ENCODE measurements at places on chromosomes 7 and 10. TPM values are rescaled to one million over a fixed set of nuclear protein-coding genes. Genes with fewer than 3 reads are reported as not detected.
A peak's percentile ranks its signal among the peaks of the same experiment; 100 is the strongest.

The MMD2 gene
- total RNA-seq, result not detected

The FOXI2 gene
- total RNA-seq, result not detected

DNA sequence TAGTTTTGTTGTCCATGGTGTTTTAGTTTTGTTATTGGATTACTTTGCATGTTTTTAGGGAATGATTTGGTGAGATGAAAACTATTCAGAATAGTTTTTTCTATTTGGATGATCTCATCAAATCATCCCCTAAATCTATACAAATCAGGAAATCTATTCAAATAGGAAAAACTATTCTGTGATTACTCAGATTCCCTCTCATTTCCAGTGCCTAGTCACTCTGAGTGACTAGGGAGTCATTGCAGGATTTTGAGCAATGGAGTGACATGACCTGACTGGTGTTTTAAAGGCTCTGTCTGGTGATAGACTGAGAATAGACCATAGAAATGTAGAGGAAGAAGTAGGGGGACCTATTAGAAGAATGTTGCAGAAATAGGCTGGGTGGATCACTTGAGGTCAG is 72.4 kb downstream of the TPST1 start:
- no peak for DNase-seq
- peaks cover 18% of the 10 kb centered on the region for H3K4me1 ChIP-seq
- no peaks in the 10 kb centered on the region for H3K36me3 ChIP-seq
- H3K27ac ChIP-seq, result no peak overlapping the region
- no peaks in the 10 kb centered on the region for H3K27me3 ChIP-seq

The IPMK gene
- total RNA-seq, result 8.4 TPM

The MICALL2 gene
- 72.6 TPM for total RNA-seq

DNA sequence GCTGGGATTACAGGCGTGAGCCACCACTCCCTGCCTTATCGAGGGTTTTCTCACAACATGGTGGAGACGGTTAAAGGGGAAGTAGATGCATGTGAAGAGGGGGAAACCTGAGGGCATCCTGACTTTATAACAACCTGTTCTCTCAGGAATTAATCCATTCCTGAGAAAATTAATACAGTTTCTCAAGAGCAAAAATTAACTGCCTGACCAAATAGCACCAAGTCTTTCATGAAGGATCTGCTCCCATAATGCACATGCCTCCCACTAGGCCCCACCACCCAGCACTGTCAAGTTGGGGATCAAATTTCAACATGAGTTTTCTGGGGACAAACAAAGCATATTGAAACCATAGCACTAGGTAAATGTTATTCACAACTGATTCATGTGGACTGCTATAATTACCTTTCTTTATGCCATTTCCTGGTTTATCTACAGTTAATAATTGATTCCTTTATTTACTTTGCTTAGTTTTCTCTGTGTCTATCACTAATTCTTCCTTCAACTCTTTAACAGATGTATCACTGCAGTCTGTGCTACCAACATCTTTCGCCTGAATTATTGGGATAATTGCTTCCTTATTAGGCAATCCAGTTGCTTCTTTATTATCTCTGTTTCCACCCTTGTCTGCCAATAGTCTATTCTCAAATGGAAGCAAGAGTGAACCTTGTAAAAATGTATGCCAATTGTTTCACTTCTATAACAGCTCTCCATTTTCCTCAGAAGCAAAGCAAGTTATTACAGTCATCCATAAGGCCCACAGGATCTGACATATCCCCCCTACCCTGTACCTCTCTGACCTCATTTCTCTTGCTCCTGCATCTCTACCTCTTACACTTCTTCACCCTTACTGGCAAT is 12.9 kb upstream of the MICU1 start:
- peaks cover 7% of the 10 kb centered on the region for H3K4me1 ChIP-seq
- H3K27ac ChIP-seq, result peak overlapping the region; percentile 35
- no peaks in the 10 kb centered on the region for H3K27me3 ChIP-seq

DNA sequence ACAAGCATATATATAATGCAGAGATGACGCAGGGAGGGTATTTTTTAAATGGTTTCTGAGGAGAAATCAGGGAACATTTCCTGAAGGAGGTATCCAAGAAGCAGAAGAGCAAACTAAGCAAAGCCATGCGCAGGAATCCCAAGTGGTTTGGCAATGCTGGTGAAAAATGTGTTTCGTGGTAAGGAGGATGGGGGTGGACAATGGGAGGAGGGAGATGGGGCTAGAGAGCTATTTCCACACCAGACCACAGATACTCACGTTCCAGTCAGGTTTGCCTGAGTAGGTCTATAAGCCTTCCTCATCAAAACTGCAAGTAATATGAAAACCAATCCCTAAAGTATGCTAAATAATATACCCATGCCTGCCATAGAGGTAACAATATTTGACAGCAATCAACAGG is 223.7 kb upstream of the MKLN1 start:
- DNase-seq, result peak; percentile 9
- no peak overlapping the region for H3K27ac ChIP-seq
- H3K4me1 ChIP-seq, result peaks cover 12% of the 10 kb centered on the region
- H3K4me3 ChIP-seq, result no peak overlapping the region

The FAM25G gene
- total RNA-seq, result not detected

The FBH1 gene
- total RNA-seq, result 22.0 TPM

The PNLIPRP3 gene
- total RNA-seq, result not detected

The ACTL6B gene
- not detected for total RNA-seq

- H3K4me3 ChIP-seq, result no peak overlapping the region
- H3K27me3 ChIP-seq, result no peaks in the 10 kb centered on the region
- H3K4me1 ChIP-seq, result no peaks in the 10 kb centered on the region
- no peak for DNase-seq
- H3K27ac ChIP-seq, result no peak overlapping the region
These were observed 39.6 kb upstream of the ZNF680 start for GRCh38 chr7:64602518-64602917.

The SFRP5 gene
- not detected for total RNA-seq

GRCh38 chr7:73829921-73830680 is 695 bp upstream of the CLDN4 start:
- H3K36me3 ChIP-seq, result peaks cover 12% of the 10 kb centered on the region
- H3K4me1 ChIP-seq, result peaks cover 43% of the 10 kb centered on the region
- peak; percentile 39 for DNase-seq
- peak overlapping the region; percentile 96 for H3K27ac ChIP-seq

GRCh38 chr10:7626283-7626682 is 40.5 kb downstream of the ITIH5 start:
- no peak overlapping the region for H3K27ac ChIP-seq
- DNase-seq, result no peak
- H3K4me1 ChIP-seq, result no peaks in the 10 kb centered on the region
- no peak overlapping the region for H3K4me3 ChIP-seq
- peaks cover 7% of the 10 kb centered on the region for H3K27me3 ChIP-seq

GRCh38 chr7:114857605-114858004 is 64.3 kb upstream of the MDFIC start:
- no peaks in the 10 kb centered on the region for H3K4me1 ChIP-seq
- H3K27ac ChIP-seq, result no peak overlapping the region
- DNase-seq, result no peak
- no peaks in the 10 kb centered on the region for H3K36me3 ChIP-seq
- no peaks in the 10 kb centered on the region for H3K27me3 ChIP-seq

GRCh38 chr10:133044401-133044811 is 43.3 kb upstream of the ADGRA1 start:
- H3K4me1 ChIP-seq, result no peaks in the 10 kb centered on the region
- no peaks in the 10 kb centered on the region for H3K36me3 ChIP-seq
- DNase-seq, result no peak
- peaks cover 24% of the 10 kb centered on the region for H3K27me3 ChIP-seq

GRCh38 chr7:46213154-46213537 is 292.1 kb upstream of the IGFBP3 start:
- H3K36me3 ChIP-seq, result no peaks in the 10 kb centered on the region
- H3K27me3 ChIP-seq, result no peaks in the 10 kb centered on the region
- no peak for DNase-seq
- no peak overlapping the region for H3K4me3 ChIP-seq

The ASZ1 gene
- not detected for total RNA-seq

The NRP1 gene
- total RNA-seq, result 482 TPM

- H3K4me1 ChIP-seq, result no peaks in the 10 kb centered on the region
- no peaks in the 10 kb centered on the region for H3K36me3 ChIP-seq
- no peak overlapping the region for H3K4me3 ChIP-seq
- no peak overlapping the region for H3K27ac ChIP-seq
These were observed 129.9 kb downstream of the WDR37 start for GRCh38 chr10:1185911-1186682.

The CALCR gene
- total RNA-seq, result not detected

- DNase-seq, result no peak
- H3K36me3 ChIP-seq, result no peaks in the 10 kb centered on the region
- no peak overlapping the region for H3K27ac ChIP-seq
- H3K27me3 ChIP-seq, result no peaks in the 10 kb centered on the region
These were observed 239.2 kb downstream of the GRID1 start for GRCh38 chr10:86127274-86127819.

- H3K36me3 ChIP-seq, result no peaks in the 10 kb centered on the region
- no peak overlapping the region for H3K27ac ChIP-seq
- no peaks in the 10 kb centered on the region for H3K4me1 ChIP-seq
- no peak overlapping the region for H3K4me3 ChIP-seq
- no peak for DNase-seq
These were observed 156.7 kb downstream of the C10orf105 start for GRCh38 chr10:71562904-71563303.

The SPDYE5 gene
- total RNA-seq, result not detected

The TUBB8 gene
- total RNA-seq, result not detected

- H3K36me3 ChIP-seq, result no peaks in the 10 kb centered on the region
- no peak overlapping the region for H3K27ac ChIP-seq
- DNase-seq, result peak; percentile 44
- no peak overlapping the region for H3K4me3 ChIP-seq
These were observed 68.4 kb downstream of the PHTF2 start for GRCh38 chr7:77866786-77867536.

GRCh38 chr10:120365872-120366271 is 91.2 kb upstream of the PLPP4 start:
- no peaks in the 10 kb centered on the region for H3K27me3 ChIP-seq
- peak; percentile 61 for DNase-seq
- H3K4me1 ChIP-seq, result peaks cover 5% of the 10 kb centered on the region
- H3K4me3 ChIP-seq, result no peak overlapping the region
- H3K27ac ChIP-seq, result no peak overlapping the region

- H3K4me1 ChIP-seq, result peaks cover 18% of the 10 kb centered on the region
- DNase-seq, result peak; percentile 65
- H3K27me3 ChIP-seq, result no peaks in the 10 kb centered on the region
- H3K4me3 ChIP-seq, result no peak overlapping the region
- no peaks in the 10 kb centered on the region for H3K36me3 ChIP-seq
These were observed 8.4 kb upstream of the SNX13 start for GRCh38 chr7:17948526-17949238.

The RPA3 gene
- total RNA-seq, result 38.9 TPM

- DNase-seq, result no peak
- H3K4me1 ChIP-seq, result peaks cover 7% of the 10 kb centered on the region
- H3K36me3 ChIP-seq, result no peaks in the 10 kb centered on the region
- no peak overlapping the region for H3K27ac ChIP-seq
- no peaks in the 10 kb centered on the region for H3K27me3 ChIP-seq
These were observed 216.8 kb downstream of the RPS24 start for GRCh38 chr10:78250313-78251015.

Data from PC-3 (cell line).